Effector memory CD4-positive, alpha-beta T cell (primary cell): ENCODE measurements at places on chromosomes 12 and 14.

- DNase-seq = no peak
- no peaks in the 10 kb centered on the region for H3K27me3 ChIP-seq
- H3K27ac ChIP-seq = no peak overlapping the region
- H3K4me1 ChIP-seq = no peaks in the 10 kb centered on the region
Observed at GRCh38 chr14:100712490-100712889, 14.2 kb upstream of the DLK1 start.

DNA sequence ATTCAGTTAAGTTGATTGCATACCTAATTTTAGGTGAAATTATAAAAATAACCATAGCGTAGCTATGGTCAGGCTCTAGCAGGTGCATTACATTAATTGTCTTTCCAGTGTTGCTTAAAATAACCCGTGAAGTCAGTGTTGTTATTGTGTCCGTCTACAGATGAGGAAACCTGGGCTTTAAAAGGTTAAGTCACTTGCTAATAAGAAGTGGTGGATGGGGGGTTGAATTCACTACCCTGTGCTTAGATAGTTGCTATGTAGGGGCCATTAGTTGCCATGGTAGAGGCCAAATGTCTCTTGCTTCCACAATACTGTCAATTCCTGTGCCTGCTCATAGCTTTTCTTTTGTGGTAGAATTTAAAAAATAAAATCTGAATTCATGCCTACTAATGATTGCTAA is 174.8 kb downstream of the PELI2 start:
- H3K4me1 ChIP-seq = no peaks in the 10 kb centered on the region
- no peak overlapping the region for H3K27ac ChIP-seq
- no peak overlapping the region for H3K4me3 ChIP-seq
- no peak for DNase-seq
- H3K27me3 ChIP-seq = no peaks in the 10 kb centered on the region

DNA sequence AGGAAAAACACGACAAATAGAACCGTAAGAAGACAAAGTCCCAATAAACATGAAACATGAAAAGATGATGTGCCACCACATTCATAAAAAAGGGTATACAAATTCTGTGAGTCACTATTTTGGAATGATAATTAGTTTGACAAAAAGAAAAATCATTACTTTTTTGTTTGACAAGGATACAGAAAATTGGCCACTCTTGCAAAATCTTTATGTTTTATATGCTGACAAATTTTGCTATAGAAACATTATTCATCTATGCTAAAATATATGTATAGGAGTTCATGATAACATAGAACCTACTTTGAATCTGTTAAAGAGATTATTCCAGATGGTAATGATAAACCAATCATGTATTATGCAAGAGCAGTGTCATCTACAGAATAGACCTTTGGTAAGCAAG is 1201.0 kb downstream of the FSCB start:
- DNase-seq = no peak
- no peak overlapping the region for H3K4me3 ChIP-seq
- H3K27me3 ChIP-seq = no peaks in the 10 kb centered on the region
- no peak overlapping the region for H3K27ac ChIP-seq
- no peaks in the 10 kb centered on the region for H3K36me3 ChIP-seq

DNA sequence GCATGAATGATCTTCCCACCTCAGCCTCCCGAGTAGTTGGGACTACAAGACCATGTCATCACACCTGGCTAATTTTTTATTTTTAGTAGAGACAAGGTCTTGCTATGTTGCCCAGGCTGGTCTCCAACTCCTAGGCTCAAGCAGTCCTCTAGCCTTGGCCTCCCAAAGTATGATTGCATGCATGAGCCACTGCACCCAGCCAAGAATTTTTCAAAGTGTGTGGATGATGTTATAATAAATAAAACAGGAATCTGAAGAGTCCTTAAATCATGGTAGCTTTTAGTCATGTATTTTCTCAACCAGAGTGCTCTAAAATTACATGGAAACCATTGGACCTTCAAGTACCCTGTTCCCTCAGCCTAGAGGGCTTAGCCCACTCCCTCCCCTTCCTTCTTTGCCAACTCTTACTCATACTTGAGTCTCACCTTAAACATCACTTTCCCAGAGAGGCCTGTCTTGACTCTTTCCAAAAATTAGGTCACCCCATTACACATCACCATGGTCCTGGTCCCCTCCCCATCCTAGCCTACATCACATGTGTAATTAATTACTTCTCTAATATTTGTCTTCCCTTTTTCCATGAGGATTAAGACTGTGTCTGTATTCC is 52.2 kb upstream of the BICDL1 start:
- H3K4me3 ChIP-seq = no peak overlapping the region
- no peaks in the 10 kb centered on the region for H3K27me3 ChIP-seq
- no peak for DNase-seq
- H3K27ac ChIP-seq = no peak overlapping the region
- no peaks in the 10 kb centered on the region for H3K36me3 ChIP-seq
- no peaks in the 10 kb centered on the region for H3K4me1 ChIP-seq

GRCh38 chr12:50453872-50454271 is 50.9 kb upstream of the DIP2B start:
- H3K4me1 ChIP-seq = no peaks in the 10 kb centered on the region
- no peak overlapping the region for H3K4me3 ChIP-seq
- H3K36me3 ChIP-seq = peaks cover 15% of the 10 kb centered on the region
- DNase-seq = no peak
- no peak overlapping the region for H3K27ac ChIP-seq

GRCh38 chr12:12779529-12779928 is 5.9 kb upstream of the APOLD1 start:
- no peaks in the 10 kb centered on the region for H3K27me3 ChIP-seq
- H3K36me3 ChIP-seq = no peaks in the 10 kb centered on the region
- no peak overlapping the region for H3K27ac ChIP-seq
- DNase-seq = no peak
- H3K4me3 ChIP-seq = no peak overlapping the region

DNA sequence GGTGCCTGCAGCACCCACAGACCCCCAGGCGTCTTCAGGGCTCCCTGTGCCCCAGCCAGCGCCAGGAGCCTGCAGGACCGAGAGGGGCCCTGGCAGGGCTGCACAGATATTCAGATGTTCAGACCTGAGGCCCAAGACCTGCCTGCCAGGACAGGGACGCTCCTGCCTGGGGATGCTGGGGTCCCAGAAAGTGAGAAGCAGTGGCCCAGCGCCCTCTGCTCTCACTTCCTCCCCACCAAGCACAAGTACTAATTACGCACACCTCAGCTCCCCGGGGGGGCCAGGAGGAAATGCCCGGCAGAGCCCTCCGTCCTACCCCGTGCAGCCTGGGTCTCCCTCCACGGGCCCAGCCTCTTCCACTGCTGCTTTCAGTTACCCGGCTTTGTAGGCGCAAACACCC is 28.8 kb upstream of the INF2 start:
- no peaks in the 10 kb centered on the region for H3K36me3 ChIP-seq
- H3K27me3 ChIP-seq = peaks cover 7% of the 10 kb centered on the region
- no peak for DNase-seq
- H3K4me1 ChIP-seq = peaks cover 14% of the 10 kb centered on the region

GRCh38 chr12:104213952-104214351 is 1.6 kb upstream of the TXNRD1 start:
- DNase-seq = no peak
- no peaks in the 10 kb centered on the region for H3K36me3 ChIP-seq
- peaks cover 4% of the 10 kb centered on the region for H3K4me1 ChIP-seq
- H3K27ac ChIP-seq = no peak overlapping the region
- H3K4me3 ChIP-seq = no peak overlapping the region

DNA sequence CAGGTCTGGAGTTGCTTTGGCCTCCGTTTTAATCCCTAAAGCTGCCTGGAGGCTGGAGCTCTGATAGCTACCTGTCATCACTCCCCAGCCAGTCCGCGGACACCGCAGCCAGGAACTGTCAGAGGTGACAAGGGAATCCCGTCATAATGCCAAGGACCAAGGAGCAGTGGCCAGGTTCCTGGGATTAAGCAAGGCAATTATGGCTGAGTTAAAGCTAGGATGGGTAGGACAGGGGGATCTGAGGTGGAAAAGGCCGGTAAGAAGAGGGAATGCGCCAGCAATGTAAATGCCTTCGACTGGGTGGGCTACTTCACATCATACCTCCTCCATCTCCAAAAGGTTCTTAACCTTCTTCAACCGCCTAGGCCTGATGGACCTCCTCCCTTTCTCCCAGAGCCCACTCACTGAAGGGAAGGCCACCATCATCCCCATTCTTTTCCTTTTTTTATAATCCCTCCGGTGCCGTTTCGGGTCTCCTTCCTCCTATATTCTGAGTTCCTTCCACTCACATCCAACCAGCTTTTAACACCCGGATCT is 1.9 kb downstream of the PPP1R3E start:
- H3K4me3 ChIP-seq = peak overlapping the region; percentile 67
- peaks cover 11% of the 10 kb centered on the region for H3K4me1 ChIP-seq
- DNase-seq = no peak
- H3K36me3 ChIP-seq = no peaks in the 10 kb centered on the region
- peak overlapping the region; percentile 90 for H3K27ac ChIP-seq
- H3K27me3 ChIP-seq = no peaks in the 10 kb centered on the region

DNA sequence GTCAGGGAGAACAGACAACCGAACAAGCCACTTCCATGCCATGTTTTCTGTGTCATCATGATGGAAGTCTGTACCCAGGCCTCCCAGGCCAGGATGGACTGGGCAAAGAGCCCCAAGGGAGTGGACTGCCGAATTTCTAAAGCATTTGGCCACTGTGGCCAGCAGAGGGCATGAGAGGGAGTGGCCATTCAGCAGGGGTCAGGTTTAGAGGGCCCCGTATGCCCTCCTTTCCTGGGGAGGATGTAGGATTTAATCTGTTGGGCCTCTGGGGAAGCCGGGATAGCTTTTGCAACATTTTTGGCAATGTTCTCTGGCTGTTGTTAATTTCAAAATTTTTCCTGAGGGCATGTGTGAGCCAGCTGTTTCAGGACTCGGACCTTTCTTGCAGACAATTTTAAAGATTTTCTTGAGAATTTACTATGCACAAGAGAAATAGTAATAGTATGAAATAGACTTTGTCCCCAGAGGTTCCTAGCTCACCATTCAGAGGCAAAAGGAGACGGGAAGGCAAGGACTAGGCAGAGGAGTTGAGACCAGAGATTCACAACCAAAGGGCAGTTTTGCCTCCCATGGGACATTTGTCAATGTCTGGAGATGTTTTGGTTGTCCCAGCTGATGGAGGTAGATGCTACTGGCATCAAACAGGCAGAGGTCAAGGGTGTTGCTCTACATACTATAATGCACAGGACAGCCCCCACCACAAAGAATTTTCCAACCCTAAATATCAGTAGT is 18.0 kb downstream of the ACACB start:
- no peaks in the 10 kb centered on the region for H3K4me1 ChIP-seq
- H3K27me3 ChIP-seq = no peaks in the 10 kb centered on the region
- no peaks in the 10 kb centered on the region for H3K36me3 ChIP-seq
- DNase-seq = no peak

GRCh38 chr14:74616507-74616906 is 4.5 kb upstream of the LTBP2 start:
- no peak overlapping the region for H3K4me3 ChIP-seq
- no peaks in the 10 kb centered on the region for H3K27me3 ChIP-seq
- H3K36me3 ChIP-seq = no peaks in the 10 kb centered on the region
- no peak for DNase-seq

- no peak overlapping the region for H3K4me3 ChIP-seq
- H3K27ac ChIP-seq = no peak overlapping the region
- no peaks in the 10 kb centered on the region for H3K36me3 ChIP-seq
- H3K4me1 ChIP-seq = no peaks in the 10 kb centered on the region
Observed at GRCh38 chr12:10553148-10553547, 47.5 kb downstream of the EIF2S3B start.

- H3K27ac ChIP-seq = no peak overlapping the region
- DNase-seq = no peak
- no peak overlapping the region for H3K4me3 ChIP-seq
- no peaks in the 10 kb centered on the region for H3K36me3 ChIP-seq
- no peaks in the 10 kb centered on the region for H3K4me1 ChIP-seq
Observed at GRCh38 chr12:91110311-91110924, 876 bp downstream of the LUM start.

GRCh38 chr14:59699442-59699841 is 122.8 kb upstream of the CCDC175 start:
- H3K27ac ChIP-seq = no peak overlapping the region
- no peaks in the 10 kb centered on the region for H3K27me3 ChIP-seq
- no peak overlapping the region for H3K4me3 ChIP-seq
- no peaks in the 10 kb centered on the region for H3K4me1 ChIP-seq

- H3K4me1 ChIP-seq = peaks cover 24% of the 10 kb centered on the region
- peak overlapping the region; percentile 87 for H3K4me3 ChIP-seq
- DNase-seq = no peak
- peaks cover 5% of the 10 kb centered on the region for H3K36me3 ChIP-seq
- H3K27me3 ChIP-seq = no peaks in the 10 kb centered on the region
Observed at GRCh38 chr12:64611341-64612284, 1.3 kb downstream of the RASSF3 start.

GRCh38 chr12:116093915-116094314 is 183.6 kb downstream of the MED13L start:
- DNase-seq = no peak
- H3K27ac ChIP-seq = no peak overlapping the region
- no peaks in the 10 kb centered on the region for H3K4me1 ChIP-seq
- H3K36me3 ChIP-seq = no peaks in the 10 kb centered on the region

GRCh38 chr14:103232831-103233319 is 101.2 kb upstream of the EIF5 start:
- H3K27me3 ChIP-seq = no peaks in the 10 kb centered on the region
- H3K27ac ChIP-seq = no peak overlapping the region

DNA sequence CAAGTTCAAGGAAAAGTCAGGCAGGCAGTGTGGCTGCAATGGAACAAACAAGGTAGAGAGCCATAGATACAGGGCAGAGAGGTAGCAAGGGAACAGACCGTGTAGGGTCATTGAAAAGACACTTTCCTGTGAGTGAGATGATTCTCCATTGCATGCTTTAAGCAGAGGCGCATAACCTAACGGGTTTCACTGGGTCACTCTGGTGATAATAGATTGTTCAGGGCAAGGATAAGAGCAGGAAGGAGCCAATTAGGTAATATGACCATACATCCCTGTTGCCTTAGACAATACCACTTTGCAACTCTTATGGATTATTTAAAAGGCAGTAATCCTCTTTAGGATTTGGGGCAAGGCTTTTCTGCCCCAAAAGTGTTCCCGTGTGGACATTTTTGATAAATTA is 214.1 kb downstream of the PTPRO start:
- no peaks in the 10 kb centered on the region for H3K4me1 ChIP-seq
- H3K36me3 ChIP-seq = no peaks in the 10 kb centered on the region
- no peak overlapping the region for H3K4me3 ChIP-seq
- DNase-seq = no peak
- no peak overlapping the region for H3K27ac ChIP-seq

DNA sequence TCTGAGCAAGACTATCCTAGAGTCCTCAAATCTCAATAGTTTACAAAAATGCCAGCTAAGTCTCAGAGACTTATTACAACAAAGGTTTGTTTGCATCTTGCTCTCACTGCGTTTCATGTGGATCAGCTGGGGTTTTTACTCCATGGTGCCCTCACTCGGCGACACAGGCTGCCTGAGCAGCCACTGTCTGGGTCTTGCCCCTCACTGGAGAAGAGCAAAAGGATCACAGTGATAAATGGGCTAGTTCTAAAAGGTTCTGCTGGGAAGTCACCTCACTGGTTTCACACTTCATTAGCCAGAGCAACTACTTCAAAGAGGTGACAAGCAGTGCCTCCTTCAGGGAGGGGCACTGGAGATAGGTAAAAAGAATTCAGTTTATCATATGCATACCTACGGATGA is 392.0 kb downstream of the RPL10L start:
- no peak overlapping the region for H3K4me3 ChIP-seq
- H3K27ac ChIP-seq = no peak overlapping the region
- H3K36me3 ChIP-seq = no peaks in the 10 kb centered on the region
- no peak for DNase-seq

GRCh38 chr12:93297032-93297431 is 80.7 kb upstream of the NUDT4 start:
- no peak overlapping the region for H3K27ac ChIP-seq
- no peak overlapping the region for H3K4me3 ChIP-seq
- H3K36me3 ChIP-seq = no peaks in the 10 kb centered on the region
- no peak for DNase-seq
- H3K4me1 ChIP-seq = no peaks in the 10 kb centered on the region
- no peaks in the 10 kb centered on the region for H3K27me3 ChIP-seq
